ENCODE measurements at places on chromosomes 1 and 21.

- peak; percentile 98 for DNase-seq
Measured at GRCh38 chr1:1574721-1575537, at the start of gene SSU72. Gene SSU72 (minus strand): TSS chr1:1574863. CDS start chr1:1574557, 306 bp downstream.

DNA sequence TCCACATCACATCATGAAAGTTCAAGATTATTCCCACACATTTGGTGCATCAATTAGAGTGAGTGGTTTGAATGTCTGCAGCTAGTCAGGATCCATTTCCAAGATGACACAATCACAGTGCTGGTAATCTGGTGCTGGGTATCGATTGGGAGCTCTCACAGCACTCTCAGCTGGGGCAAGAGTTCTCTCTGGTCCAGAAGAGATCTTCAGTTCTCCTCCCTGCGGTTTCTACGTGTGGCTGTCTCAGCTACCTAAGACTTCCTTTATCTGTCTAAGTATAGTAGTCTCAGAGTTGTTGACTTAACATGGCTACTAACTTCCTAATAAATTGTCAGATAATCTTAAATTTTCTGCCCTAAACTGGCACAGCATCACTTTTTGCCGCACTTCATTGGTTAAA lies 358.0 kb upstream of the BRINP3 start:
- no peak for DNase-seq

GRCh38 chr21:26093122-26093521 lies 77.4 kb downstream of the APP start:
- no peak for DNase-seq

DNA sequence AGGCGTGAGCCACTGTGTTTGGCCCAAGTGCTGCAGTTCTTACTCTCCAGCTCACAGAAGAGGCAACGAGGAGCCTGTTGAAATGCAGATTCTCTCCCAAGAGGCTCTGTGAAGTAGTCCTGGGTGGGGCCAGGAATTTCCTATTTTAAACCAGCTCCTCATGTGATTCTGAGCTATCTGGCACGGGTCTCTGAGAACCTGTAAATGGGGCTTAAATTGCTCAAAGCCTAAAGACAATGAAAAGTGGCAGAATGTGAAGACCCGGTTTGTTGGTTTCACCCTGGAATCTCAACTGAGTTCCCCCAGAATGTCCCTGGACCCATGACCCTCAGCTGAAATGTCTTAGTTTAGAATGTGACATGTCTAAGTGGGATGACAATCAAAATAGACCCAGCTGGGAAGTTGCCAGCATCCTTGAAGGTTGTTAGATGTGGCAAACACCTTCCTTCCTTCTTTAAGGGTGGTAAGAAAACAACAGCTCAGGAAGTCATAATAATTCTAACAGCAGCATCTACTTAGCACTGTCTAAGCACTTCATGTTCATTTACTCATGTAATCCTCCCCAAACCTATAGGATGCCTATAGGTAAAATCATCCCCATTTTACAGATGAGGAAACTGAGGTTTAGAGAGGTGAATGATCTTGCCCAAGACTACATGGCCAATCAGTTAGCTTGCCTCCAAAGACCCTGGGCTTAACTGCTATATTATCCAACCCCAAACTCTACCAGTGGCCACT lies 20.9 kb upstream of the ATP5PO start:
- DNase-seq = no peak

DNA sequence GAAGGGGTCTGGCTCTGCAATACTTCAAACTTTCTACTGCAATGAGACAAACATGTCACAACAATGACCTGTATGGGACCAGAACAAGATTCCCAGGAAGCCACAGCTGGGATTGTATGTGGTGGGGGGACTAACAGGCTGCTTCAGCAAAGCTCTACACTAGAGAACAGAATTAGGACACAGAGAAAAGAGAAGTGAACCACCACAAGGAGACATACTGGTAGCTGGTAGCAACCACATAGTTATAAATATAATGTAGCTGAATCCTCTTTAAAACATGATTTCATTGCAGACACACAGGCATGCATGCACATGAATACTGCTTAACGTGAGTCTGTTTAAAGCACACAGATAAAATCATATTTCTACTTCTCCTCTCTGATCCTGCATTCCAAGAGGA lies 3.5 kb upstream of the ILDR2 start:
- no peak for DNase-seq

DNA sequence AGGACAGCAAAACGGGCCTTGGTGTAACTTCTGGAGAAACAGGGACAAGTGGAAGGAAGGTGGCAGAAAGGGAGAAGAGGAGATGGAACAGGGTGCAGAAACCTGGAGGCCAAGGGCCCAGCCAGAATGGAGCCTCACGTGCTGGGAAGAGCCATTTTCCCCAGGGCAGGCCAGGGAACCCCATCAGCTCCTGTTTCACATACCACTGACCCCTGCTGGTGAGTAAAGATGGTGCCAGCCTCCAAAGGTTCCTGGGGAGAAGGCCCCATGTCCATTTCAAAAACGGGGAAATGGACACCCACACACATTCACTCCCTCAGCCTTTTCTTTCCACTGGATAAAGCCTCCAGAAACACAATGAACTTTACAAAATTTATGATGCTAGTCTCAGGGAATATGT lies 57.6 kb upstream of the JUN start:
- DNase-seq = no peak

GRCh38 chr21:43864962-43865539 lies at the start of gene AGPAT3:
Gene AGPAT3 (plus strand): TSS chr21:43865223. CDS start chr21:43959682, 94,459 bp downstream.
- peak; percentile 78 for DNase-seq

- no peak for DNase-seq
Measured at GRCh38 chr1:233865902-233866301, 38.6 kb upstream of the SLC35F3 start.

DNA sequence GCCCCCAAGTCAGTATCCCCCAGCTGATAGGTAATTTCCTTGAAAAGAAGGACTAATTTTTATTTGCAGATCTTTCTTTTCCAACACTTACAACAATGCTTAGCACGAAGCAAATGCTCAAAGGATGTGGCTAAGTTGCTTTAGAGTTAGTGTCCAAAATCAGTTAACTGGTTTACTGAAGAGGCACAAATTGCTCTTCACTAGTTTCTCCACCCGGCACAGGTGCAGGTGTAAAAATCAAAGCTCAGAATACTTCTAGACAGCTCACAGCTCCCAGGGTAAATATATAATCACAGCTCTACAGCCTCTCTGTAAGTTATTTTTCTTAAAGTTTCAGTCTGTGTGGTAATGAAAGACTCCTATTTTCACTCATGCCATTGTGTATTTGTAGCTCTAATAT lies 361.8 kb downstream of the NEGR1 start:
- DNase-seq = no peak

GRCh38 chr1:200911361-200911760 lies 16.7 kb downstream of the INAVA start:
- no peak for DNase-seq

GRCh38 chr1:58211869-58212268 lies 334.7 kb downstream of the OMA1 start:
- DNase-seq = no peak

DNA sequence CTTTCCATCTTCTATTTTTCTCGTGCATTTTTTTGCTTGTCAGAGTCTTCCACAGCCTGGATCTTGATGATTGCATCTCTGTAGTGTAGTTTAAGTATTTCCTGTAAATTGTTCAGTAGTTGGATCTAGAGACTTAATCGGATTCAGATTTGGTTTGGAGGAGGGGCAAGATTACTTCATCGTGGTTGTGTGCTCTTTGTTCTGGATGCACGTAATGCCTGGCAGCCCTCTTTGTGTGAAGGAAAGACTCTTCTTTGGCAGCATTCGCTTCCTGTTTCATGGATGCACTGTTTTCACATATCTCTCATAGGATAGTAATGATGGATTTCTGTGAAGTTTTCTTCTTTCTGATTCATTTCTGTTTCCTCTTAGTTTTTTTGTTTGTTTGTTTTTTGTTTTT lies 14.2 kb downstream of the SEMA4A start:
- DNase-seq = no peak

- DNase-seq = no peak
Measured at GRCh38 chr1:94000510-94001282, 91.5 kb upstream of the GCLM start.

DNA sequence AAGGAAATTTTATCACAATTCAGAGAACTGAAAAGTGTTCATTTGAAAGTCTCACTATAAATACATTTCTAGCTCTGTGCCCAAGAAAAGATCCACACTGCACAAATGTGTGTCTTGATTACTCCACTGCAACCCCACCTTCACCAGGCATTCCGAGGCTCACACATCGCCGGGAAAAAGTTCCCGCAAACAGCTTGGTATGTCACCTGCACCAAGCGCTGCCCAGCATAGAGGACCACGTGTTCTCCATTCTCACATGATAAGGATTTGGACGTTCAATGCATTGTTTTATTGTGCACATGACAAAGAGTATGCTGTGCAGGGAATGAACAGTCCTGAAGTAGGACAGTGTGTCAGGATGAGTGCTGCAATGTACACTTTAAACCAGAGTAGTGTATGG lies 70.1 kb downstream of the ERG start:
- DNase-seq = no peak

DNA sequence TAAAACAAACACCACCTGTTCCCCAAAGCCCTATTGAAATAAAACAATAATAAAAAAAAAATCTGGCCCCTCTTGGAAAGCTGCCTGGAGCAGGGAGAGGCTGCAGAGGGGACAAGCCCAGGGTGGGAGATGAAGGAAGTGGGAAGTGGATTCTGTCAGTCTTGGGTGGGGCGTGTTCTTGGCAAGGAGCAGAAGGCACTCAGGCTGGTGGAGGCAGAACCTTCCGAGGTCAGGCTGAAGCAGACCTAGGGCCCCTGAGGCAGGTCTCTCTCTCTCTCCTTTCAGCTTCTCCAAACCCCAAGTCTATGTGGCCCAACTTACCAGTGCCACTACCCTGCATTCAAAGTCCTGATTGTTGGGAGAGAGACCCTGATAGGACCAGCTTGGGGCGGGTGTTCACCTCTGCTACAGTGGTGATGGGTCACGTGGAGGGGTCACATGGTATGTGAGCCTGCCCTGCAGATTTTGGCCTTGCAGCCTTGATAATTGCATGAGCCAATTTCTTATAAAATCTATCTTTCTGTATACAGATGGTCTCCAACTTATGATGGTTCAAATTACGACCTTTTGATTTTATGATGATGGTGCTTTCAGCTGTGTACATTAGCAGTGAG lies 145.4 kb upstream of the C1orf174 start:
- DNase-seq = peak; percentile 49

DNA sequence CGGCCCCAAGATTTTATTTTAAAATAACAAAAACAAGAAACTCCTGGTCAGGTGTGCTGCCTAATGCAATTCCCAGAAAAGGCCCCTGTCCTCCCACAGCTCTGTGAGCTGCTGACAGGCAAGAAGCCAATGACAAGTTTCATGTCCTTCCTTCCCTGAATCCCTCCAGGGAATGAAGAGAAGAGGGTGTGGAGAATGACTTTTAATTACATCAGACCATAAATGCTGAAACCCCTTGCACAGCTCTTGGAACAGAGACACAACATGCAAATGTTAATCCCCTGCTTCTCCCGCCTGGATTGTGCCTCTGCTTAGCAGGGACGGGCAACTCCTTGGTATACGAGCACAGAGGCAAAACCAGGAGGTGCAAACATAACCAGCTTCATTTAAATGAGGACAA lies 228.1 kb upstream of the CAMK1G start:
- DNase-seq = no peak

GRCh38 chr21:21807598-21807903 lies 809.3 kb downstream of the NCAM2 start:
- no peak for DNase-seq

DNA sequence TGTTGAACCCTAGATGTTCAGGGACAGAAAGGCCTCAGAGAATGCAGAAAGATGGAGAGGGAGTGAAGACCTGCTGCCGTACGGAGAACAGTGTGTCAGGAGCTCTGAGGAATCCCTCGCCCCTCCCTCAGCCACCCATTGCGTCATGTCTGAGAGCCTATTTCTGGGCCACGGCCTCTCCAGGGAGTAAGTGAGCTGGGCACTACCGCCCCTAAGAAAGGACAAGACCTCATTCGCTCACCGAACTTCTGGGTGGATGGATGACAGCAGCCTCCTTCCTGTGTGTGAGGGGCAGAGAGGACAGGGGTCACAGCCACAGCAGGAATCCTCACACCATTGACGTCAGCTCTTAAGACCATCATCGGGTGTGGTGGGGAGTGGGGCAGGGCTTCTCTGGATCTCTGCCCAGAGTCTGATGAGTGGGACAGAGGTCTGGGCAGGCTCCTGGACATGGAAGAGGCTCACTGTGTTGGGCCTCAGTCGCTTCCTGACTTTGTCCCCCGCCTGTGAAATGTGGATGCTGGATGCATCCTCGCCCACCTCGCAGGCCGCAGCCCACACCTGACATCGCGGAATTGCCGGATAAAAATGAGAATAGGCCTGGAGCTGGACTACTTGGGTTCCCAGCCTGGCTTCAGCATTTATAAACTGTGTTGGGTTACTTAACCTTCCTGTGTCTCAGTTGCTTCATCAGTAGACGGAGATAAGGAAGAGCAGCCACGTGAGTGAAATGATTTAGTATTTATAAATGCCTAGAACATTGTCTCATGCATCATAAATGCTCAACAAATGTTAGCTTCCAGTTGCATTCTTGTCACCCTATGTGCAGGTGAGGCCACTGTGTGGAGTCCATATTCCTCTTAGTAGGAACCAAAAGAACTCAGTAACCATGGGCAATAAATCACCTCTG lies 238.6 kb downstream of the TRABD2B start:
- DNase-seq = peak; percentile 75

- DNase-seq = no peak
Measured at GRCh38 chr1:109845658-109846057, 65.0 kb upstream of the CSF1 start.

DNA sequence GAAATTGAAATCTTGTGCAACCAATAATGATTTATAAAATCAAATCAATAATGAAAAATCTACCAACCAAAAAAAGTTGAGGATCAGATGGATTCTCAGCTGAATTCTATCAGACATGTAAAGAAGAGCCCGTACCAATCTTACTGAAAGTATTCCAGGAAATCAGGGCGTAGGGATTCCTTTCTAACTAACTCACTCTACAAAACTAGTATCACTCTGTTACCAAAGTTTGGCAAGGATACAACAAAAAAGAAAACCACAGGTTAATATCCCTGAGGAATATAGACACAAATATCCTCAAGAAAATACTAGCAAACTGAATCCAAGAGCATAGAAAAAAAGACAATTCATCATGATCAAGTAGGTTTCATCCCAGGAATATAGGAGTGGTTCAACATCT lies 52.8 kb upstream of the ADGRL4 start:
- no peak for DNase-seq

DNA sequence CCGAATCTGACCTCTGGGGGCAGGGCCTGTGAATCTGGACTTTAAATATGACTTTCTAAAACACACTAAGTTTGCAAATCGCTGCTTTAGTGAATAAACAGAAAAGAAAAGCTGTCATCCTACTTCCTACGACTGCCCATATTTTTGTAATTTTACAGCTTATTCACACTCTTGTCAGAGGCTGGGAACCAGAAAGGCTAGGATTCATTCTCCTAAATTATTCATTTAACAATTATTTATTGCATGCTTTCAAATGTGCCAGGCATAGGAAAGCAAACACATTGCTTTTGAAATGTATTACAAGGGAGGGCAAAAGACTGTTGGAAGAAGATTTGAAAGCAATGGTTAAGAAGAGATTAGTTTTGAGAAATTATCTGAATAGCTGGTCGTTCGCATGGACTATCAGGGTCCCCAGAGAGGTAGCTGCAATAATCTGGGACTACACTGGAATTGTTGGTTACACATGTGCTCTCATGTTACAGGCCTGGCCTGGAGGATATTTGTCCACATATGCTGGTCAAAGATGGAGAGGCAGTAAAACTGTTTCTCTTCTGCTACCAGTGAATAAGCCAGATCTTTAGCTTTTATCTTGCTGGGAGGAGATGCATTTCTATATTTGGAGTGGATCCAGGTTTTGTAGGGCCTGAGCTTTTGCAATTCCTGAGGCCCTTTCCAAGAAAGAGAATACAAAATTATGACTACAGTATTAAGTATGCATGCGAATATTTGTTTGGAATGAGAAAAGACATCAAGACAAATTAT lies 29.6 kb upstream of the SFPQ start:
- no peak for DNase-seq
